ENCODE measurements at places on chromosomes 1 and 21.

DNA sequence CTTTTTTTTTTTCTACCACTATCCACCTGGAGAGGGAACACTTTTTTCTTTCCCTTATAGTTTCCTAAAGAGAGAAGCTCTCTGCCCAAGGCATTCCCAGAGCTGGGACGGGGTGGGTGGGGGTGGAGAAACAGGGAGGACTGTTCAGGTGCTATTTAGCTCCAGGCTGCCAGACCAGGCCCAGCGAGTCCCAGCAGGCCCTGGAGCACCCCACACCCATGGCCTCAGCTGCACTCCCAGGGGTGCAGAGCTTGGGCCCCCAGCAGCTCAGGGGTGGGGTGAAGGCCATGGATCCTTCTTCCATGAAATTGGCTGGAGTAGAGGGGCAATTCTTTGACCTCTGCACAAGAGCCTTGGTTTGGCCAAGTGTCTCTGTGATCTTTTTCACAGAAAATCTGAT, 4.1 kb downstream of the ETV3L start:
- DNase-seq, result no peak

- DNase-seq, result no peak
These were observed 2.9 kb upstream of the NFASC start for GRCh38 chr1:204867666-204868339.

DNA sequence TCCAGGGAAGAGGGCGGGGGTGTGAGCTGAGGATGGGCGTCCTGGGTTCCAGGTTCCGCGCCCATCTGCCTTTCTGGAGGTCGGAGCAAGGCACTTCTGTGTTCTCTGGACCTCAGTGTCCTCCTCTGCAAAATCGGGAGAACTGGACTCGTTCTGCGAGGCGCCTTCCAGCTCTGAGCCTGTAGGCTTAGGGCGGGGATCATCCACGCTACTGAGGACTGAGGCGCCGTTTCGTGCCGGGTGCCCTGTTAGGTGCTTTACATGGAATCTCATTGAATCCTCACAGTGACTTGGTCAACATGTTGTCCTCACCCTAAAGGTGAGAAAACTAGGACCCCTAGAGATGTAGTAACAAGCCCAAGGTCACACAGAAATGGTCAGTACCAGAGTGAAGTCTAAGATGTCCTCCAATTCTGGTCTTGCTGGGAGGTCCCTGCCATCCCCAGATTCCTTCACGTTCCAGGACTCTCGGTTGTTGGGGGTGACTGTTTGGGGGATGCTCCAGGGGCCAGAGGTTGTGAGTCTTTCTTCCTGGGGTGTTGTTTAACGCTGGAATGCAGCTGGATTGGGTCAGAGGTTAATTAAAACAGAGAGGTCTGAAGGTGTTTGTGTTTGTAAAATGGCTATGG, 677 bp downstream of the PRKAA2 start:
- DNase-seq, result no peak

DNA sequence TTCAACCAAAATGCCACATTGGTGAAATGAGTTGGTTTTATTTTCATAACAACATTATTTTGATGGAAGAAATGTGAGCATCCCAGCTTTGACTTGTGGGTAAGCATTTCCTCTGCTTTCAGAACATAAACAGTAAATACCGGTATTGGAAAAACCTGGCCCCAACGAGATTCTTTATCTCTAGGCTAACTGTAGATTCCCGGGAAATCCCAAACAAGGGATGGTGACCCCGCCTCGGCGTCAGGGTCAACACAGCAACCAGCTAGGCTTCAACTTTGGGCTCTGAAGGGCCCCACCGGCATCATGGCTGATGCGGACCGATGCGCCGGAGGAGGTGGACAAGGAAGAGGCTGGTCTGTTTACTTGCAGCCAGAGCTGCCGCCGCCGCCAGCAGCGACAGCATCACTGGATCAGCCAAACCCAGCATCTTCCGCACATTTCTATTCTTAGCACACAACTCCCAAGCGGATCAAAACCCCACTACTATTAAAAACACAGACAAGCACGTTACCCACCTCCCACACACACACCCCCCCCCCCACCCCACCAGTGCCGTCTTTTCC, 1.1 kb downstream of the AKT3 start:
- no peak for DNase-seq

GRCh38 chr1:95435611-95436010, 201.6 kb downstream of the RWDD3 start:
- no peak for DNase-seq

DNA sequence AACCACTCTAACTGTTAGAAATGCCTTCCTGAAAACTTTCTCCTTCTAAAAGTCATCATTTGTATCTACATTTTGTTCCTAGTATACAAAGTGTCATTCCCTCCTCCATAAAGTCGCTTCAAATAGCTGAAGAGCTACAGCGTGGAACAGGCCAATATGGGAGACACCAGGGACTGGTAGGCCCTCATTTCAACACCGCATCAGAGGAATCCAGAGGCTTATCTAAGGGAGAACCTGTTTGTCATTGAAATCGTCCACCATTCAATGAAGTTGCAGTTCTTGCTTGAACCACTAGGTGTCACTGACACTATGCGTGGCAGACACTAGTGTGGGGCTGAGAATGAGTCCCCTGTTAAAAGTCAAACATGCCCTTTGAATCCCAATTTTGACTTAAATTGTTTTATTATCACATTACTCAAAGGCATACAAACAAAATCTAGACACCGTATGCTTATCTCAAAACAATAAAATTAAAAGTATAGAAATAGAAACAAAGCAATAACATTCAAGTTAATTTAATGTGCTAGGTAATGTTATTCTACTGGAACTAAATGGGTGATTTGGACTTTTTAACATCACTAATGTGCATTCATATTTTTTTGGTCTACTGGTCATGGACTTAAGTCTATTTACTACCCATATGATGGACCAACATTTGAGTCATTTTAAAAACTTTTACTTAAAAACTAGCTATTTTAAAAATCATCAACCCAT, 182.3 kb downstream of the FCRL5 start:
- DNase-seq, result peak; percentile 24

- no peak for DNase-seq
These were observed 2.6 kb upstream of the UQCRHL start for GRCh38 chr1:15810073-15810472.

GRCh38 chr21:37383086-37383485, 16.5 kb downstream of the DYRK1A start:
- DNase-seq, result no peak

DNA sequence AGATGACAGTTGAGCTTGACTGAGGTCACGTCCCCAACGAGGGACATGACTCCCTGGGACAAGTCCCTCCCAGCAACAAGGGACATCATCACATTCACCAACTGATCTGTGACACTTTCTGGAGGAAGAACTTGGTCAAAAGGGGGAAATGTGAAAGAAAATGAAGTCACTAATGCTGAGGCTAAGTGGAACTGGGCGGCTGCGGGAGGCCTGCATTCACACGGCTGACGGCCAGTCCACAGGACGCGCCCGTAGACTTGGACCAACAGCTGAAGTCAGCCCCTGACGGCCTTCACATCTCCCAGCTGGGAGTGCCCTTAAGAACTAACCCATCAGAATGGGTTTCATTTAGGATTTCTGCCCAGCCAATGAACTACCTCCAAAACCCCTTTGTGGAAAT, 26.6 kb downstream of the POFUT2 start:
- no peak for DNase-seq

DNA sequence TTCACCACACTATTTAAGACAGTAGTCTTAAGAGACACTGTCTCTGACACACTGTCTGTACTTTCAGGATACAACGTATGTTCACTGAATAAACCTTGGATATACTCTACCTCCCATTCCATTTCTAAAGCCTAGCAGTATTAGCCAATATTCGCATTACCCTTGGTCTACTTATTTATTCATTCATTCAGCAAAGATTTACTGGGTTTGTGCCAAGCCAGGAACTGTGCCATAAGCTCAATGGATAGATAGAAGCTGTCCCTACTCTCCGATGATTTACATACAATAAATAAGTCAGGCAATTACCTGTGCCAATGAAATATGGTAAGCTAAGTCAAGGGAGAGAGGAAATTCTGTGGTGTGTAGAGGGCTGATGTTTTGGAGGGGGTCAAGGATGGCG, 195.2 kb upstream of the RAB4A start:
- DNase-seq, result no peak

DNA sequence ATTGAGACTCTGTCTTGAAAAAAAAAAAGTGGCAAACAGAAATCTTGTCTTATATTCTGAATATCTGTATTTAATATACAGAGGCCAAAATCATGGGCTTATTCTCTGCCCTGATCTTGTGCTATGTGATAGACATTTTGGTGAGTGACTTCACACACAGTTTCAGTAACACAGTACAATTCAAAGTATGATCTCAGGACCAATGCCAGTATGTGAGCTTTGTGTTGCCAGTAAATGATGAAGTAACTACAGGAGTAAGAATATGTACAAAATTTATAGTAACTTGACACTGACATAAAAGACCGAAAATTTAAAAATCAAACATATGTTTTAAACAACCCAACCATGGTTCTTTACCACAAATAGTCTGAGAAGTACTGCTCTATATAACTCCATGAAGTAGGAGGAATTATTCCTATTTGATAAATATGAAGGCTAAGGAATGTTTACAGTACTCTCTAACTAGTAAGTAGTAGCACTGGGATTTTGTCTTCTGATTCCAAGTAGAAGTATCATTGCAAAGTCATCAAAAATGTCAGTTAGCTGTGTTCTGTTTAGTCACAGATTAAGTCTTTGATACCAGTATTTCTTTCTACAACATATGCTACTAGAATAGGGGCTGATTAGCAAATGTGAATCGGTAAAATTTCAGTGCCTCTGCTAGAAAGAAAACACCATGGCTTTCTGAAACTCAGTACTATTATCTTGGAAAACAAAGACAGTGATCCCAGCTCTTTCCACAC, 25.3 kb downstream of the DPH5 start:
- DNase-seq, result no peak

DNA sequence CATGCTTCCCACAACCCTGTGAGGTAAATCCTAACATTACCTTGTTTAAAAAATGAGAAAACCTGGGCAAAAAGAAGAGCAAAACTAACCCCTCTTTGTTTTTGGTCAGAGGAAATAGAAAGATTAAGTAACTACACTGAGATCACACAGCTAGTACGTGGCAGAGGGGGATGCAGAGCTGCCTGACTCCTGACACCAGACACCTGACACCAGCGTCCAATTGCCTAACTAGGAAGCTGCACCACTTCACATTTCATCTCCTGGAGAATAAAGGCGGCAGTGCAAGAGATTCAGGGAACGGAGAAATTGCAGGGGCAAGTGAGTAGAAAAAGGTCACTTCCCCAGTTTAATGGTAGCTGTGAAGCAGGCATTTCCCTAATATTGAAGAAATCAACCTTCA, 229.3 kb upstream of the PTBP2 start:
- DNase-seq, result no peak

GRCh38 chr1:3989465-3989864, 89.4 kb upstream of the C1orf174 start:
- DNase-seq, result no peak

GRCh38 chr1:6445062-6445763, 20.6 kb downstream of the ESPN start:
- no peak for DNase-seq

GRCh38 chr21:43020771-43021170, 46.4 kb downstream of the PKNOX1 start:
- no peak for DNase-seq

DNA sequence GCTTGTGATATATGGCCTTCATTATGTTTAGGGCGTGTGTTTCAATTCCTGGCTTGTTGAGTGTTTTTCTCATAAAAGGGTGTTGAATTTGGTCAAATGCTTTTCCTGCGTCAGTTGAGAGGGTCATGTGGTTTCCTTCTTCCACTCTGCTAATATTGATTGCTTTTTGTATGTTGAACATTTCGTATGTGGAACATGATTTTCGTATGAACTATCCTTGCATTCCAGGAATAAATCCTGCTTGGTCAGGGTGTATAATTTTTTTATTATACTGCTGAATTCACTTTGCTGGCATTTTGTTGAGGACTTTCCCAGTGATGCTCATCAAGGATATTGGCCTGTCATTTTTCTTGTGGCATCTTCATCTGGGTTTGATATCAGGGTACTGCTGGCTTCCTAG, 4.7 kb upstream of the ATAD3A start:
- no peak for DNase-seq

- DNase-seq, result no peak
These were observed 20.7 kb upstream of the IKBKE start for GRCh38 chr1:206449565-206449964.

DNA sequence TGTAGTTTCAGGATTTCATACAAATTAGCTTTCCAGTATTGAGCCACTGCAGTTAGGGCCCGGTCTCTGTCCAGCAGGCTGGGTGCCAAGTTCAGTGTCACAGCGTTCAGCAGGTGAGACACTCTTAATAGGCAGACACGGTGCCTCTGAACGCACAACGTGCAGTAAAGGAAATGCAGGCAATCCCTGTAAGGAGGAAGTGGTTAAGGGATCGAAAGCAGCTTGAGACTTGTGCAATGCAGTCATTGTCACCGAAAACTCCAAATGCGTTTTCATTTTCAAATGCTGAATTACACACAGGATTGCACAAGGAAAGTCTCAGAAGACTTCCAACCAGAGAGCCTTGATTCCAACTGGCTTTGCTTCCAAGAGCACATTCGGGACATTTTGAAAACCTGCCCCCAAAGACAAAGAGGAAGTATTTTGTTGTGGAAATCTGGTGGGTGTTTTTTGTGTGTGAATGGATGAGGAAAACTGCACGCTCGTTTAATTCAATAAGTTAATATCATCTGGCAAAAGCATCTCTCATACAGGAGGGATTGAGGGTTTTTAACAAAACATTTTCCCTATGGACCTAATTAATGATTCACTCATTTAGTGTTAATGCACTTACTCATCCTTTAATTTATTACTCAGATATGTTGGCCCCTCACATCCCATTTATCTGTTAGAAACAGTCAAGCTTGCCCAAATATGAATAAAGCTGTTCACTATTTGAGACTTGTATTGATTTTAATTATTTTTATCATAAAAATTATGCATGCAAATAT, 61.6 kb downstream of the PTGS2 start:
- DNase-seq, result peak; percentile 69

- DNase-seq, result no peak
These were observed 47.3 kb downstream of the LYPLAL1 start for GRCh38 chr1:219220945-219221344.

GRCh38 chr1:61152066-61152465, 69.7 kb downstream of the NFIA start:
- no peak for DNase-seq

GRCh38 chr1:3194760-3195479, 125.9 kb downstream of the PRDM16 start:
- no peak for DNase-seq

DNA sequence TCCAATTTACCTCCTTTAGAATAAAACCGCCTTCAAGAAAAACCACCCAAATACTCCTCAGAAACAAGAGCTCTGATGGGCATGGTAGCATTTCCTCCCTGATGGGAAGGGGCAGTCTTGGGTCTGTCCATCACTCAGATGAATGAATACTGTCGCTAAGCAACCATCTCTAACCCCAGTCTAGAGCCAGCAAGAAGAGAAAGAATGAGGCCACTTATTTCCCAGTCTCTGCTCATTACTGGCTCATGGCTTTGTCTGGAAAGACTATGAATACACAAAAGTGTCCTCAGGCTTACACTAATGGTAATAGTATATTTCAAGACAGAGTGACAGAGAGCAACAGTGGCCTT, 51.0 kb upstream of the F3 start:
- DNase-seq, result no peak

Data from fibroblast of skin of left quadriceps (primary cell).